ENCODE measurements at places on chromosomes 11 and 22. TPM values are rescaled to one million over a fixed set of nuclear protein-coding genes. Genes with fewer than 3 reads are reported as not detected.

APOBEC3H gene
- 0.18 TPM for total RNA-seq

TRIM44 gene
- total RNA-seq, result 18.5 TPM

BLID gene
- total RNA-seq, result 2.0 TPM

OR52A1 gene
- total RNA-seq, result not detected

OSM gene
- total RNA-seq, result 3.0 TPM

IFITM10 gene
- 0.35 TPM for total RNA-seq

TTC12 gene
- 24.3 TPM for total RNA-seq

ANO9 gene
- 12.8 TPM for total RNA-seq

CBLIF gene
- total RNA-seq, result 0.53 TPM

SH3BP1 gene
- total RNA-seq, result 11.7 TPM

KBTBD3 gene
- 21.1 TPM for total RNA-seq

PRCP gene
- total RNA-seq, result 121 TPM

Data from metanephros (tissue), 2 donors.